ENCODE measurements at places on chromosomes 1 and 21. TPM values are rescaled to one million over a fixed set of nuclear protein-coding genes. Genes with fewer than 3 reads are reported as not detected.

The AMY2A gene
- not detected for total RNA-seq

DNA sequence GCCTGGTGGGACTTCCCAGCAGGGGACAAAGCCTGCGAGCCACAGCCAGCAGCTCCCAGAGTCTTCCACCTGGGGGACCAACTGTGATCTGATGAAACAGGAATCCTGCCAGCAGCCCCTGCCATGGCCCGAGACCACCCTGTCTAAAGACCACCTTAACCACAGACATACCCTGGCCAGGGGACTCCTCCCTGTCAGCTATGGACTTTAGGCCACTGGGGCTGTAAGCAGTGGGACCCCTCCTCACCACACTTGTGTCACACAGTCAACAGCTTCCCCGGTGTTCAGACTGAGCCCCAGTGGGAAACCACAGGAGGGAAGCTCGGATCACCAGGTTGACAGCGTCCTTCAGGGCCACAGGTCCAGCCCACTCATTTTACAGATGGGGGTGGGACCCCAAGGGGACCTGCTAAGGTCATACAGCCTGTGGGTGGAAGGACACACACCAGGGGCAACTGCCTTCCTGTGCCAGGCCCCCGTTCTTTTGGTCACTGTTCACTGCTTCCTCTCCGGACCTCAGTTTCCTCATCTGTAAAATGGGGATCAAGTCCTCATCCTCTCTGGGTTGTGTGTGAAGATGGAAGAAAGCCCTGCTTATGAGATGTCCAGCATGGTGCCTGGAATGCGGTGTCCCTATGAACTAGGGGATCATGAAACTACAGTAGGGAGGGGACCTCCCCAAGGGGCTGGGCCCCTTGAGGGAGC, 11.4 kb downstream of the EPHA2 start:
- peak overlapping the region; percentile 33 for H3K4me3 ChIP-seq
- H3K36me3 ChIP-seq: peaks cover 21% of the 10 kb centered on the region
- peaks cover 98% of the 10 kb centered on the region for H3K4me1 ChIP-seq
- H3K27me3 ChIP-seq: no peaks in the 10 kb centered on the region
- DNase-seq: no peak

DNA sequence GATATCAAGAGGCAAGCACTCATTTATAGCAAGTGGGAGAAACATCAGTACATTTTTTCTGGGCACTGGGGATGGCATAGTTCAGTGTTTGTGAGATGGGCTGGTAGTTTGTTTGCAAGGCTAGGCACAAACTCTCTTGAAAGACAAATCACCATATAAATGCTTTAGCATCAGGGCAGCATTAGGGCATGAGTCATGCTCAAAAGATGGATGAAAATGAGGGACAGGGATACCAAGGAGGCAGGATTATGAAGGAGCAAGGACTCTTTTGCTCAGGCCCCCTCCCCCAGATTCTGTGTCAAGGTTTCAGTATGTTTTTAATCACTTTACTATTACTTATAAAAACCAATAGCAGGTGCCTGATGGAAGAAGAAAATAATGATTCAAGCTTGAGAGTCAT, 43.9 kb upstream of the CAMK1G start:
- H3K36me3 ChIP-seq: no peaks in the 10 kb centered on the region
- no peak for DNase-seq
- no peak overlapping the region for H3K4me3 ChIP-seq
- H3K27ac ChIP-seq: no peak overlapping the region
- H3K27me3 ChIP-seq: no peaks in the 10 kb centered on the region
- no peaks in the 10 kb centered on the region for H3K4me1 ChIP-seq

DNA sequence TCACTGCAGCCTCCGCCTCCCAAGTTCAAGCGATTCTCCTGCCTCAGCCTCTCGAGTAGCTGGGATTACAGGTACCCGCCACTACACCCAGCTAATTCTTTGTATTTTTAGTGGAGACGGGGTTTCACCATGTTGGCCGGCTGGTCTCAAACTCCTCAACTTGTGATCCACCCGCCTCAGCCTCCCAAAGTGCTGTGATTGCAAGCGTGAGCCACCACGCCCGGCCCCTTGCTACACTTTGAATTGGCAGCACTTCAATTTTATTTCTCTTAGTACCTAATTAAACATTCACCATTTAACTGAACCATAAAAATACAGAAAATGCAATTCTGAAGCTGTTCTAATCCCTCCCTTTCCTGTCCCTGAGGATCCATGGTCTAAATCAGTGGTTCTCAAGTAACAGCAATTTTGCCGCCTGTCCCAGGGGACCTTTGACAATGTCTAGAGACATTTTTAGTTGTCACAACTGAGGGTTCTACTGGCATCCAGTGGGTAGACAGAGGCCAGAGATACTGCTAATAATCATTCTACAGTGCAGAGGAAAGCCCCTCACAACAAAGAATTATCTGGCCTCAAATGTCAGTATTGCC, 4.3 kb upstream of the BCL2L15 start:
- no peaks in the 10 kb centered on the region for H3K4me1 ChIP-seq
- peaks cover 21% of the 10 kb centered on the region for H3K36me3 ChIP-seq
- no peak overlapping the region for H3K4me3 ChIP-seq
- no peaks in the 10 kb centered on the region for H3K27me3 ChIP-seq

GRCh38 chr1:169989246-169989645, 85.2 kb downstream of the KIFAP3 start:
- H3K27ac ChIP-seq: no peak overlapping the region
- H3K4me3 ChIP-seq: no peak overlapping the region
- DNase-seq: no peak

DNA sequence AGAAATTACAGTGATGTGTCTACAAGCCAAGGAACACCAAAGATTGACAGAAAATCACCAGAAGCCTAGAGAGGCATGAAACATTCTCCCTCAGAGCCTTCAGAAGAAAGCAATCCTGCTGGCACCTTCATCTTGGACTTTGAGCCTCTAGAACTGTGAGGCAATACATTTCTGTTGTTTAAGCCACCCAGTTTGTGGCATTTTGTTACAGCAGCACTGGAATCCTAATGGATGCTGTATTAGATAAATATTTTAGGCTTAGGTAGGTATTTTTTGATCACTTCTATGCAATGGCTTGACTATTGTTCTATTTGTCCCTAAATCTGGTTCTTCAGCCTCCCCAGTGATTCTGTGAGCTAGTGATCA, 453.1 kb downstream of the LTN1 start:
- H3K4me1 ChIP-seq: no peaks in the 10 kb centered on the region
- H3K27ac ChIP-seq: no peak overlapping the region
- H3K36me3 ChIP-seq: no peaks in the 10 kb centered on the region
- no peak for DNase-seq
- H3K4me3 ChIP-seq: no peak overlapping the region

DNA sequence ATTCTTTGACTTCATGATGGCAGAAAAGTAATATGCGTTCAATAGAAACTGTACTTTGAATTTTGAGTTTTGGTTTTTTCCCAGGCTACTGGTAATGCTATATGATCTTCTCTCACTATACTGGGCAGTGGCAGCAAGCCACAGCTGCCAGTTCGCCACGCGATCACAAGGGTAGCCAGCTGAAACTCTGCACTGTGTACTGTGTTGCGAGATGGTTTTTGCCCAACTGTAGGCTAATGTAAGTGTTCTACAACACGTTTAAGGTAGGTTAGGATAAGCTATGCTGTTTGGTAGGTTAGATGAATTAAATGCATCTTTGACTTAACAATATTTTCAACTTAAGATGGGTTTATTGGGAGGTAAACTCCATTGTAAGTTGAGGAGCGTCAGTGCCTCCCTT, 123.1 kb downstream of the NRDC start:
- H3K36me3 ChIP-seq: peaks cover 25% of the 10 kb centered on the region
- DNase-seq: no peak
- H3K27ac ChIP-seq: no peak overlapping the region
- H3K4me3 ChIP-seq: no peak overlapping the region
- H3K4me1 ChIP-seq: peaks cover 7% of the 10 kb centered on the region

DNA sequence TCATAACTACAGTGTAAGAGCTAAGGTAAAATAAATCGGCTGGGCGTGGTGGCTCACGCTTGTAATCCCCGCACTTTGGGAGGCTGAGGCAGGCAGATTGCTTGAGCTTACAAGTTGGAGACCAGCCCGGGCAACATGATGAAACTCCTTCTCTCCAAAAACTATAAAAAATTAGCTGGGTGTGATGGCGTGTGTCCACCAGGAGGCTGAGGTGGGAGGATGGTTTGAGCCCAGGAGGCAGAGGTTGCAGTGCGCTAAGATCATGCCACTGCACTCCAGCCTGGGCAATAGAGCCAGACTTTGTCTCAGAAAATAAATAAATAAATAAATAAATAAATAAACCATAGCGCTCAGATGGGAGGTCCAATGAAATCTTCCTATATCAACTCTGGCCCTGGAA, 16.7 kb upstream of the FAM110D start:
- no peaks in the 10 kb centered on the region for H3K27me3 ChIP-seq
- peak; percentile 51 for DNase-seq
- peaks cover 7% of the 10 kb centered on the region for H3K4me1 ChIP-seq
- no peaks in the 10 kb centered on the region for H3K36me3 ChIP-seq
- no peak overlapping the region for H3K4me3 ChIP-seq

The SLX9 gene
- 15.9 TPM for total RNA-seq

DNA sequence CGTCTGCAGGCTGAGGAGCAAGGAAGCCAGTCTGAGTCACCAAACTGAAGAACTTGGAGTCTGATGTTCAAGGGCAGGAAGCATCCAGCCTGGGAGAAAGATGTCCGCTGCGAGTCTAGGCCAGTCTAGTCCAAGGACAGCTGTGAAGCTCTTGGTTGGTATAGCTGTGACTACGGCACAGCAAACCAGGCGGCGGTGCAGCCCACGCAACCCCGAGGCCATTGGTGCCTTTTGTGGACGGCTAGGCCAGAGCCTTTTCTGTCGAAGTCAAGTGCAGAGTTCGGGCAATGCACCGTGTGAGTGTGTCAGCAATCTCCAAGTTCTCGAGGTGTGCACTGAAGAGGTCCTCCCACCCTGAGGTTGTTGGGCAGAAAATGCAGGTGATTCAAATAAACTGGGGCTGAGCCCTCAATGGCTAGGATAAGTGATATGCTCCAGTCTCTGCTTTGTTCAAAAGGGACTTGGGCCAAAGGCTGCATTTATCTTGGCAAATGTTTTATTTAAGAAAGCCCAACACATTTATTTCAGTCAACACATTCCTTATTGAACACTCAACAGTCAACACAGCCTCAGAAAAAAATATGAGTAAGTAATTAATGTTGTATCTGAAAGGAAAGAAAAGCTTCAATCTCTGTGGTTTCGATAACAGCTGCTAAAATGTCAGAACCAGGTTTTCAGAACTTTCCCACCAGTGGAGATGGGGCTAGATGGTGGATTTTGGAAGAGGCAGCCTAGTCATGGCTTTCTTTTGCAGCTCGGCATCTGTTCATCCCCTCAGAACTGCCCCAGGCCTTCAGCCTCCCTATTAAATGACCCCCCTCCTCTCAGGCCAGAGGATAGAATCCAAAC, 78.1 kb upstream of the COX20 start:
- no peak overlapping the region for H3K4me3 ChIP-seq
- no peaks in the 10 kb centered on the region for H3K36me3 ChIP-seq
- H3K27ac ChIP-seq: no peak overlapping the region
- no peaks in the 10 kb centered on the region for H3K27me3 ChIP-seq
- H3K4me1 ChIP-seq: peaks cover 11% of the 10 kb centered on the region

GRCh38 chr1:223207293-223208066, 64.4 kb upstream of the TLR5 start:
- H3K4me1 ChIP-seq: no peaks in the 10 kb centered on the region
- H3K27ac ChIP-seq: no peak overlapping the region
- H3K27me3 ChIP-seq: no peaks in the 10 kb centered on the region
- no peaks in the 10 kb centered on the region for H3K36me3 ChIP-seq
- H3K4me3 ChIP-seq: no peak overlapping the region
- DNase-seq: no peak

The ZNF593OS gene
- not detected for total RNA-seq

GRCh38 chr1:966135-966703, at the start of gene PLEKHN1:
Gene PLEKHN1 (plus strand): TSS chr1:966482. CDS start chr1:966532, 50 bp downstream.
- H3K27ac ChIP-seq: peak within 1 kb of the TSS; percentile 34
- peak within 1 kb of the TSS; percentile 59 for H3K4me3 ChIP-seq
- peaks cover 22% of the 10 kb centered on the region for H3K4me1 ChIP-seq
- peaks cover 12% of the 10 kb centered on the region for H3K27me3 ChIP-seq
- no peak for DNase-seq

The CHIA gene
- not detected for total RNA-seq

DNA sequence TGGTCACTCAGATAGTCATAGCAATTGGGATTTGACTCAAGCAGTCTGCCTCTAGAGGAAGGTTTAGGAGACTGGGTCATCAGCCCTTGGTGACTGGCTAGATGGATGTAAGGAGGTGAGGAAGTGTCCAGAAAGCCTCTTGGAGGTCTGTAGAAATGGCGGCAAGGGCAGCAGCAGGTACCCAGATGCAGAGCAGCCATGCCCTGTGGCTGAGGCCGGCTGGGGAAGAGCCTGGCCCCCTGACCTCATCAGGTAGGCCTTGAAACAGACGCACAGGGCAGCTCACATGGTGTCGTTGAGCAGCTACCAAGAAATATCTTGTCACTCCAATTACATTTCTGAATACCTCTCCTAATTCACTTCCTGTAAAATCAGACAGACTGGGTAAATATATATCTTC, 98.2 kb downstream of the DMRTB1 start:
- no peaks in the 10 kb centered on the region for H3K36me3 ChIP-seq
- no peak overlapping the region for H3K27ac ChIP-seq
- no peak overlapping the region for H3K4me3 ChIP-seq

The ST6GALNAC5 gene
- total RNA-seq: 1.8 TPM

DNA sequence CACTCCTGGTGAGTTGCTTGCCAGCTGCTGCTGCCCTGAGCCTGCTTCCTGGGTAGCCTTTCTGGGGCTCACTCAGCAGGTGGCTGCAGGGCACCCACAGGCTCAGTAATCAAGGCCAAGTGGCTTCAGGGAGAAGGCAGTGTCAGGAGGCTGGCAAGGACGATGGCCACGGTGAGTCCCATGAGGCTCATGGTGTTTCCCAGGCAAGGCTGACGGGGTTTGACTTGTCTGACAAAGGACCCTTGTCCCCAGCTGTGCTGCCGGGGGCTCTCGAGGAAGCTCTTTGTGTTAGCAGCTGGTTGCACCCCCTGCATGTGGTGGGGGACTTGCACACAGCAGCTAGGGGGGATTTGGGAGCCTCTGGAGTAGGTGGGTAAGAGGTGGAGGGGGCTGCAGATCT, 190.5 kb upstream of the C1orf174 start:
- no peaks in the 10 kb centered on the region for H3K4me1 ChIP-seq
- H3K27me3 ChIP-seq: no peaks in the 10 kb centered on the region
- H3K36me3 ChIP-seq: no peaks in the 10 kb centered on the region
- H3K27ac ChIP-seq: no peak overlapping the region

The C1QTNF12 gene
- not detected for total RNA-seq

The FAM3B gene
- total RNA-seq: not detected

DNA sequence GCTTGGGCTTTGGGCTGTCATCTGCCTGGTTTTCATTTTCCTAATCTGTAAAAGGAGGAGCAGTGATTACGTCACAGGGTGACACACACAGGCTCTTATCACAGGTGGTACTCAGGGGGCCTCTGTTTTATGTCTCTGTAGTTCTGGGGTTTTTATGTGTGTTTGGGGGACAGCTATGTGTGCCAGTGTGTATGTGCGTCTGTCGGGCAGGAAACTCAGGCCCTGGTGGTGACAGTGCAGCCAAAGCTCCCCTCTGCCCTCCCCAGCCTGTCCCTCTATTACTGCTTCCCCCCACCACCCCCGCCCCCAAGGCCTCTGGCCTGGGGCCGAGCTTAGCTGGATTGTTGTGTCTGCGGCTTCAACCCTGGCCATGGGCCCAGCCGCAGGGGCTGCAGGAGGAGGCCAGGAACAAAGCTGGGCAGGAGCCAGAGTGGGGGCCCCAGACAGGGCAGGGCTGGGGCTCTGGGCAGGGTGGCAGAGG, 13.3 kb downstream of the MFAP2 start:
- H3K4me1 ChIP-seq: no peaks in the 10 kb centered on the region
- DNase-seq: no peak
- no peak overlapping the region for H3K4me3 ChIP-seq
- peaks cover 11% of the 10 kb centered on the region for H3K36me3 ChIP-seq
- no peaks in the 10 kb centered on the region for H3K27me3 ChIP-seq
- peak overlapping the region; percentile 26 for H3K27ac ChIP-seq
